ENCODE measurements at places on chromosomes 12 and 14.

DNA sequence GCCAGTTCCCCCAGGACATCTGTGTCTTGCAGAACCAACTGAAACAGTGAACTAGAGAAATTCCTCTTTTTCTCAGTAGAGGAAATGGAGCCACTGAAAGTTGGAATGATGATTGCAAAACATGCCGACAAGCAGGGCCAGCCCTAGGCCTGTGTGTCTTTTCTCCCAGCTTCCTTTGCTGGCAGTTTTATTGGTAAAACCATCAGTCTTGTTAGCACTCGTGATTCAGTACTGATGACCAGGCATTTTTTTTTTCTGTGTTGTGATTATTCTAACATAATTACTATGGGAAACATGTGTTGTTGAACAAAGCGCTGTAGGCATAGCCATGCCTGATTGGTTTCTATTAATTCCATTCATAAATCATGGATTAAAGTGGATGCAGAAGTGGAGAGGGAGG lies 620.7 kb downstream of the AACS start:
- no peak for DNase-seq

- DNase-seq = no peak
Measured at GRCh38 chr12:105674871-105675699, 344.6 kb downstream of the C12orf75 start.

DNA sequence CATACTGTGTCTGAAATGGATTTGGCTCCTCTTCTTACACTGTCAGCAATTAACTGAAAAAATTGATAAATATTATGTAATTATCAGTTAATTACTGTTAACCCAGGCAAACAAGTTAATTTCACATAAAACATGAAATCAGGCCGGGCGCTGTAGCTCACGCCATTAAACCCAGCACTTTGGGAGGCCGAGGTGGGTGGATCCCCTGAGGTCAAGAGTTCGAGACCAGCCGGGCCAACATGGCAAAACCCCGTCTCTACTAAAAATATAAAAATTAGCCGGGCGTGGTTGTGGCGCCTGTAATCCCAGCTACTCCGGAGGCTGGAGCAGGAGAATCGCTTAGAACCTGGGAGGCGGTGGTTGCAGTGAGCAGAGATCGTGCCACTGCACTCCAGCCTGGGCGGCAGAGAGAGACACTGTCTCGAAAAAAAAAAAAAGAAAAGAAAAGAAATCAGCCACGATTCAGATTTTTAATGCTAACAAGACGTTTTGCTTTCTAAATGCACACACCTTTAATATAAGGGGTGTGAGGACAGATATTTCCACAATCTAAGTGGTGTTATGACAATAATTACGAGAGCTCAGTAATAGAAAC lies 473 bp upstream of the TMEM19 start:
- peak; percentile 31 for DNase-seq

DNA sequence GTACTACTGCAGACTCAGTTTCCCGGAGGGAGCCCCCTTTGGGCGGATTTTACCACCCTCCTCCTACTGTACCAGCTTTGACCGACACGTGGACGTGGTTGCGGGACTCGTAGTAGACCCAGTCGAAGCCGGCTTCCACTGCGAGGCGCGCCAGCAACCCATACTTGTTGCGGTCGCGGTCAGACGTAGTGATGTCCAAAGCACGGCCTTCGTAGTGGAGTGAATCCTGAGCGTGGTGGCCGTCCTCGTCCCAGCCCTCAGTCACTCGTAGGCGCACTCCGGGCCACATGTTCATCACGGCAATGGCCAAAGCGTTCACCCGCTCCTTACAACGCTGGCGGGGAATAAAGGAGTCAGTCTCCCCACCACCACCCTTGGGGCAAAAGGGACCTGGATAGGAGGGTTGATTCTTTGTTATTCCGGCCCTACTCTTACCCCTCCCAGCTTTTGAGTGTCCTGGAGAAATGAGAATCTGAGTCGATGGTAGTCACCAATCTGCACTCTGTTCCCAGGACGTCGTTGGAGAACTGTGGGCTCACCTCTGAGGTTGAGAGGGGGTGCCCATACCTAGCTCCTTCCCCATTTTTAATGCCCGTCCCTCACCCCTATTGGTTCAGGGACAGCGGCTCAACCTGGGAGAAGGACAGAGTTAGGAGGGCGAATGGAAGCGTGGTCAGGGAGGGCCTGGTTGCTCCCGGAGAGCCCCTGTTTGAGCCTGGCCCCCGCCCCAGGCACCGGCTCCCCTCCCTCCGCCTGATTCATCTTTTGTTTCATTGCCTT lies 3.4 kb downstream of the DHH start:
- no peak for DNase-seq

DNA sequence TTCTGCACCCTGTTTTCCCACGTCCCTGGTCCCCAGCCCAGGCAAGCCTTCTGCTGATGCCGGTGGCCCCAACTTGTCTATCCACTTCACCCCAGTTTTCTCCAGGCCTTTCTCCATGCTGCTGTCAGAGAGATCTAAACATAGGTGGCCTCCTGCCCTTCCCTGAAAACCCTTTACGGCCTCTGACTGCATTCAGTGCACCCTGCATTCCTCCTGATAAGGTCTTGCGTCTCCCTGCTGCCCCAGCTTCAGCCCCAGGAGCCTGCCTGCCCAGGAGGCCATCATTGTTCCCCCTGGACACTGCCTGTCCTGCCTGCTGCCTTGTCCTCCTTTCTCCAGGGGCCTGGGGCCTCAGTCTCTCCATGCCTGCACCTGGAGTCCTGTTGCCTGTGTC lies 29.8 kb downstream of the TRAF3 start:
- DNase-seq = no peak

GRCh38 chr14:54864526-54864925 lies 38.1 kb downstream of the GCH1 start:
- DNase-seq = no peak

GRCh38 chr12:31119192-31119802 lies 45.6 kb downstream of the DDX11 start:
- no peak for DNase-seq

DNA sequence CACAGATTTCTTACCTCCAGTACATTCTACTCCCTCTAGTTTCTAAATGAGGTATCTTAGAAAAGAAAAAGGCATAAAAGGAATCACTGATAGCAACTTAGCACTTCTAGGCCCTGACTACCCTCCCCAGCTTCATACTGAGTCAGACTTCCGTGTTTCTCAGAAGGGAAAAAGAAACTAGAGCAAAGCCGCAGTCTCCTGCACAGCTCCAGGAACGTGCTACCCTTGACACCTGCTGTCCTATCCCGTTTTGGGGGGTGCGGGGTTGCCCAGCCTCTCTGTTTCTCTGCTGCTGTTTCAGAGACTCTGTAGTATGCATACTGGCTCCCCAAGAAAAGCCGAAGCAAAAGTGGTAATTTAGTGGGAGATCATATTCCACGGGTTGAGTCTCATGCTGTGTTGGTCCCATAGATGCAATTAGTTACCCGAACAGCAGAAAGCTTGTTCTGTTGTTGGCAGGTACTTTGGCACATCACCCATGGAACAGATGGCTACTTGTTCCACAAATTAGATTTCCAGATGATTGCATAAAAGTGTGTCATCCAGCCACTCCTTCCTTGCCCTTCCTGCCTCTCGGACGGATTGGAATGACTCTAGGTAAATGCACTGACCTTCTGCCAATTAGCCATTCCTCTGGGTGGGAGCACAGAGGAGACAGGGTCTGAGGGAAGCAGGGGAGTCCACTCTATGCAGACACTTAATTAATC lies 438.1 kb downstream of the FUT8 start:
- DNase-seq = no peak

DNA sequence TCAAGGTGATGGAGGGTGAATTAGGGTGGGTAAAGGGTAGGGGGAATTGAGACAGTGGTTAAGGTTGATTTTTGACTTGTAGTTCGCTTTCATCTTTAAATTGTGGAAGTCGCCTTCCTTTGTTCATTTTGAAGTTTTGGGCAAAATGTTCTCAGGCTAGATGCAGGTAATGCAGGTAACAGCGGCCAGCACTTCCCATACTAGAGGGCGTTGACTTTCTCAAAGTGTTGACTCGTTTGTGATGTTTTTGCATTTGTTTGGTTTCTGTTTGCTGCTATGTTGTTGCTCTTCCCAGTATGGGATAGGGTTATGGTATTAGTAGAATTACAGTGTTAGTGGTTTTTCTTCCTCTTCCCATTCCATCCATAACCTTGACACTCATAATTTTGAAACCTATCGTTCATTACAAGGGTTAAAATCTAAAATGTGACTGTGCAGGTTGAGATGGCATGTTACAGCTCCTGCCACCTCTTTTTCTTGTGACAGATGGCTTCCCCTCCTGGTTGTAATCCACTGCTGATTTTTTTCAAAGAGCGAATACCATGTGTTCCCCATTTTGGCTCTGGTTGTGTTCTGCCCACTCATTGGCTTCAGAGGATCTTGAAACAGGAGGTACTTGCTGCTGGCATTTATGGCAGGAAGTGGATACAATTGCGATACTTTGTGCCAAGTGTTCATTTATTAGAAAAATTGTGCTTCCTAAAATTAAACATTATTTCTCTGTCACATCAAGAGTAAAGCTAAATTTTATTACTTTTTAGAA lies 57.1 kb downstream of the ERC1 start:
- no peak for DNase-seq

DNA sequence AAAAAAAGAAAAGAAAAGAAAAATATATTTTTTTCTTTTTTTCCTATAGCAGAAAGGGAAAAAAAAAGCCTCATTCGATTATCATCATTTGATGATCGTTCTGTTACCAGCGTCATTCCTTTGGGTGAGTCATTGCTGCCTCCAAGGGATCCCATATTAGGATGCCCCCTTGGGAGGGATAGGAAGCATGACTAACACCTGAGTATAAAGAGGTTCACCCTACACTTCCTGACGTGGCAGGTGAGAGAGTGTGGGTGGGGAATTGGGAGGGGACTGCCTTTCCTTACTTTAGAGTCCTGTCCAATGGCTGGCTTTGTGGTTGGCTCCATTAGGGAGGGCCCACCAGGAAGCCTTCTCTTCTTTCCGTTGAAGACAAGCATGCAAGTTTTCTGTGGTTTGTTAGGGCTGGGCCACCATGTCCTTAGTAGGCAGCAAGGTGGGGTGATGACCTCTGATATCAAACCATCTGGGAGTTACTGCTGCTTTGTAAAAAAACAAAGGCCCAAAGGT lies 56.1 kb upstream of the FUT8 start:
- DNase-seq = peak; percentile 43

- DNase-seq = no peak
Measured at GRCh38 chr14:71610797-71611196, 321.4 kb upstream of the RGS6 start.

DNA sequence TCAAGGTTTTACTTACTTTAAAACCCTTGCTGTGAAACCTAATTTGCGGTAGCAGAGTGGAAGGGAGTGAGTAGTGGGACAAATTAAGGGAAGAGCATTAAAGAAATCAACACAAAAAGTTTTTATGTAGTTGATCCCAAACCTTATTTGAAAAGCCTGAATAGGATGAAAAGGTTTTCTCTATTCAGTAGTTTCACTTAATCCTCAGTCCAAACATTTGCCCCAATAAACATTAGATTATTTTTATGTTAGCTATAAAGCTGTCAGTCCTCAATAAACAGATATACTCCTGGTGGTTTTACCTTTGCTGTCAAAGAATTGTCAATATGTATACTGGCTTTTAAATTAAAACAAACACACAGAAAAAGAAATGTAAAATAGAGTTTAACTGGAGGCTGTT lies 136.0 kb downstream of the PAX9 start:
- DNase-seq = no peak

DNA sequence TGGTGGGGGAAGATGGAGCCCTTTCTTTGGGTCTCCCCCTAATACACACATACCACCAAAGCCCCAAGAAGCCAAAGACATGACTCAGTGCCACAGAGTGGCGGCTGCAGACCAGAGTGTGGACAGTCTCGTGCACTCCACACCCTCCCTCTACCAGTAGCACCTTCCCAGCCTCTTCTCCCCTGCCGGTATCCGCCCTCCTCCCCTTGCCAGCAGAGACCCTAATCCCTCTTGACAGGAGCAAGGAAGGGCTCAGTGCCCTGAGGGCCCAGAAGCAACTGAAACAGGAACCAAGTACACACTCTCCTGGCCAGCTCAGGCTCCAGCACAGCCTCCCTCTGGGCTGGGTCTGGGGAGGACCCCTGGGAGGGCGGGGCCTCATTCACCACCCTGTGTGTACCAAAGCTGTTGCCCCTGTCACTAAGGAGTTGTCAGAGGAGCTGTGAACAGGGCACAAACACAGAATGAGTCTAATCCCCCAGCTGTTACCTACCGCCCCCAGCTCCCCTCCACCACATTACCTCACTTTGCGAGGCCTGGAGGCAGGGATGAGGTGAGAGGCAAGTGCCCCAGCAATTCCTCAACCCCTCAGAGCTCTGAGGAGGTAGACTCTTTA lies 8.2 kb downstream of the SPRYD3 start:
- no peak for DNase-seq

DNA sequence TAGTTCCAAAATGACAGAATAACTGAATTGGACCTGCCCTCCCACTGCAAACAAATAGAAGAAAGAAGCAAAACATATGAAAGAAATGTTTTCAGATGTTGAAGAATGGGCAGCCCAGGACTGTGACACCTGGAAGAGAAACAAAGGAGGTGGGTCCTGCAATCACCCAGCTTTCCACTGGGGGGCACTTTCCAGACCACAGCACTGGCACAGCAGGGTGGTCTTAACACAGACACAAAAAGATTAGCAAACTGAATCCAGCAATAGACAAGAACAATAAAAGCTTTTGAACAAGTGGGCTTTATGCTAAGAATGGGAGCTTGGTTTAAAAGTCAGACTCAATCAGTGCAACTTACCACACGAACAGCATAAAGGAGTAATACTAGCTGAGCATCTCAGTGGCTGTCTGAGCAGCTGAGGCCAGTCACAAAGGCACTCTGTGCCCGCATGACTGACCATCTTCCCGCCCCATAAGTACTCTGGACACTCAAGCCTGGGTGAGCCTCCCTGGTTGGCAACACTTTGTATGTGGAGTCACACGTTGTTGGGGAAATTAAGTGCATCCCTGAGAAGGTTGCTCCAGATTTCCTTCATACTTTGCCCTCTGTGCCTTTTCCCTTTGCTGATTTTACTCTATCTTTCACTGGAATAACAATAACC lies 27.7 kb downstream of the JKAMP start:
- peak; percentile 9 for DNase-seq

- no peak for DNase-seq
Measured at GRCh38 chr12:89880690-89881350, 172.2 kb upstream of the ATP2B1 start.

DNA sequence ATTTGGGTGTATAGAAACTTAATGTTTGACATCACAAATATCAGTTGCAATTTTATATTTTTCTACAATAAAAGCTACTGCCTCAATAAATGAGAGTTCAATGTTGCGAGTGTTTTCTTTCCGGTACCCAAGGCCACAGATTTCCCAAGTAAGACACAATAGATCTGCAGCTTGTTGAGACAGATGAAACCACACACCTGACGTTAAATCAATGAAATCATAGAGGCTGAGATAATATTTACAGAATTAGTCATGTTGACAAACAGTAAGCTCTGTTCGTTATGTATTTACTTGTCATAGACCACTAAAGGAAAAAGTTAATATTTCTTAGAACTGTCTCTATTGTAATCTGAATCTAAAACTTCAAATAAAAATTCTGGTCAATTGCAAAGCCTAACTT lies 49.2 kb upstream of the PTHLH start:
- DNase-seq = no peak

GRCh38 chr12:119911182-119911581 lies 34.1 kb upstream of the CIT start:
- no peak for DNase-seq
